Stimulated activated CD4-positive, alpha-beta T cell treated with anti-CD3 and anti-CD28 coated beads, Interleukin-1b, Interleukin-23, amount 100 ng/mL, for 24 hours (primary cell): ENCODE measurements at places on chromosomes 2 and 18.

- no peak for DNase-seq
Observed at GRCh38 chr2:120330946-120331822, 14.8 kb upstream of the INHBB start.

GRCh38 chr2:26126074-26126473 lies 46.8 kb upstream of the GAREM2 start:
- no peak for DNase-seq

DNA sequence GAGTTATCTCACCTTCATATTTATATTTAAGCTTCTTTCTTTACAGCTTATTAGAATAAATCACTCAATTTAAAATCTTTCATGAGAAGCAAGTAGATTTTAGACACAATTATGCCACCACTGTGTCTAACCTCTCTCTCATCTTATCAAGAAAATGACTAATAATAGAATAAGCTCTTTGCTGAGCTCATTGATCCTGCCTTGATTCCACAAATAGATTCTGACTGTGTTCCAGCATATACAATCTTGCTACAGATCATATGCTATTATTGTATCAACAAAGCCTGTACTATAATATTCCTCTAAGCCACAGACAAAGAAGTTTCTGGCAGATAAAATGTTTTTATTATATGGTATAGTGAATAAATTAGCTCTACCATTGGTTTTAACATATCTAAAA lies 168.7 kb upstream of the GULP1 start:
- DNase-seq, result no peak

GRCh38 chr2:168157926-168158325 lies 89.5 kb downstream of the STK39 start:
- no peak for DNase-seq

DNA sequence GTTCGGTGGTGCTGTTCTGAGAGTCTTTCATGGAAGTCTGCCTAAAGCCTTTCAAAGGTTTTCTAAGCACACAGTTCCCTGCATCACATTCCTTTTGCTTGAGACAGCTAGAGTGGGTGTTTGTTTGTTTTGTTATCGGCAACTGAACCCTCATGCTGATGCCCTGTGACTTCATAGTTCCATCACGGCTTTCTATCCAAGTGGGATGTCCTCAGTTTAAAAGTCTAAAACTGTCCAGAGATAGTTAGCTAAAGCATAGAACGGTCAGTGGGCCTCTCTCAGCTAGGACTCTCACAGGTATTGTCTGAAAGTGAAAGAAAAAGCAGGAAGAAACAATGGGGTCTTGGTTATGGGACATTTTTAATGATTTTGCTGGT lies 337.3 kb downstream of the OSR1 start:
- DNase-seq, result no peak

DNA sequence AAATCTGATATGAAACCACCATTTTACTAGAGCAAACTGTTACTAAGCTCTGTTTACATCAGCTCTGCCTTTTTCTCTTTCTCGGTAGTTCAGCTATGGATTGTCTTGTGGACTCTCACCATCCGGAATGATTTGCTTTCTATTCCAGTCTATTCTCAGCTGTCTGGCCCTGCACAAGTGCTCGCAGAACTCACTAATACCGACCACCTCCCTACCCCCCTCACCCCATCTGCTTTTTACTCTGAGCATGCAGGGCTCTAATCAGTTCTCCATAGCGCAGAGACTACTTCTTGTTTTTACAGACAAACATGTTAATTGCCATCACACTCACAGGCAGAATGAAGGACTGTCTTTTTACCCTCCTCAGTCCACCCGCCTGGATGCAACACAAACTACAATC lies 180.7 kb upstream of the POU3F3 start:
- no peak for DNase-seq
